Dermis blood vessel endothelial cell (primary cell): ENCODE measurements at places on chromosomes 13 and 19. TPM values are rescaled to one million over a fixed set of nuclear protein-coding genes. Genes with fewer than 3 reads are reported as not detected.

PLPP2 gene
- 14.3 and 25.8 TPM in 2 replicates for total RNA-seq

ZNF177 gene
- 1.4 and 3.1 TPM in 2 replicates for total RNA-seq

PNMA8A gene
- total RNA-seq: under 0.01 and 0.98 TPM in 2 replicates

INAFM1 gene
- 1.1 and 1.5 TPM in 2 replicates for total RNA-seq

KLK15 gene
- not detected in 2 replicates for total RNA-seq
